ENCODE measurements at places on chromosomes 3 and 15. TPM values are rescaled to one million over a fixed set of nuclear protein-coding genes. Genes with fewer than 3 reads are reported as not detected.

Gene DZIP1L
- not detected for total RNA-seq

Gene REC114
- total RNA-seq: not detected

Gene ISG20
- 87.1 TPM for total RNA-seq

Gene SEMA3F
- total RNA-seq: not detected

Gene IQCF5
- total RNA-seq: not detected

Gene TMED3
- total RNA-seq: 25.0 TPM

Gene RBMS3
- 0.56 TPM for total RNA-seq

DNA sequence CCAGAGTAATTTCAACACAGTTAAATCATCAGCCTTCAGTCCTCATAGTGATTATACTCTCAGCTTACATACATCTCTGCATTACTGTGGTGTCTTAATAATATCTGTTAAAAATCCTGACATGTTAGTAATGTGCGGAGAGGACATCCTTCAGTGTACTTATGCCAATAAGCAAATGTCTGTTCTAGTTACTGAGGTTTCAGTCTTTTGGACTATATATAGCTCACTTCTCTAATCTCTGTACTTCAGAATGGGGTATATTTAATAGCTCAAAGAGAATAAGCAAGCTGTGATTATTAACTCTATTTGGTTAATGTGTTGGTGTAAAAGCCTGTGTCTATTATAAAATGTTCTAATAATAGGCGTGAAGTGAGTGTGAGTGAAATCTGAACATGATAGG, 28.9 kb upstream of the OSTN start:
- H3K27me3 ChIP-seq: no peaks in the 10 kb centered on the region
- DNase-seq: no peak
- H3K27ac ChIP-seq: no peak overlapping the region
- no peak overlapping the region for H3K4me3 ChIP-seq
- peaks cover 10% of the 10 kb centered on the region for H3K4me1 ChIP-seq
- H3K36me3 ChIP-seq: no peaks in the 10 kb centered on the region

DNA sequence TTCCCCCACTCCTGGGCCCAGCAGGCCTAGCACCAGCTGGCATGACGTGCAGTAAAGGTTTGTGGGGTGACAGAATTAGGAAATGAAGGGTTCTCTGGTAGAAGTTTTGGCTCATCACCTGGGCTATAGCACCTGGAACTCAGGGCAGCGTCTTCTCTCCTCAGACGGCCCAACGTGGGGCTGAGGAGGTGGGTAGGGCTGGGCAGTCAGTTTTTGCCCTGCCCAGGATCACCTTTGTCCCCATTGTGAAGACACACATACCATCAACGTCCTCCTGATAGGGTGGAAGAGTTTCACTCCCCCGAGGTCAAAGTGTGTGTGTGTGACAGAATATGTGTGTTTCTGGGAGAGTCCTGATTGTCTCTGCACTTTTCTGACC, 12.1 kb downstream of the KBTBD13 start:
- no peak for DNase-seq
- no peak overlapping the region for H3K4me3 ChIP-seq
- peaks cover 10% of the 10 kb centered on the region for H3K27me3 ChIP-seq

- H3K4me3 ChIP-seq: no peak overlapping the region
- H3K27ac ChIP-seq: no peak overlapping the region
- no peaks in the 10 kb centered on the region for H3K4me1 ChIP-seq
- peaks cover 8% of the 10 kb centered on the region for H3K27me3 ChIP-seq
- no peak for DNase-seq
- H3K36me3 ChIP-seq: no peaks in the 10 kb centered on the region
Measured at GRCh38 chr3:184409331-184409926, 29.6 kb downstream of the CHRD start.

DNA sequence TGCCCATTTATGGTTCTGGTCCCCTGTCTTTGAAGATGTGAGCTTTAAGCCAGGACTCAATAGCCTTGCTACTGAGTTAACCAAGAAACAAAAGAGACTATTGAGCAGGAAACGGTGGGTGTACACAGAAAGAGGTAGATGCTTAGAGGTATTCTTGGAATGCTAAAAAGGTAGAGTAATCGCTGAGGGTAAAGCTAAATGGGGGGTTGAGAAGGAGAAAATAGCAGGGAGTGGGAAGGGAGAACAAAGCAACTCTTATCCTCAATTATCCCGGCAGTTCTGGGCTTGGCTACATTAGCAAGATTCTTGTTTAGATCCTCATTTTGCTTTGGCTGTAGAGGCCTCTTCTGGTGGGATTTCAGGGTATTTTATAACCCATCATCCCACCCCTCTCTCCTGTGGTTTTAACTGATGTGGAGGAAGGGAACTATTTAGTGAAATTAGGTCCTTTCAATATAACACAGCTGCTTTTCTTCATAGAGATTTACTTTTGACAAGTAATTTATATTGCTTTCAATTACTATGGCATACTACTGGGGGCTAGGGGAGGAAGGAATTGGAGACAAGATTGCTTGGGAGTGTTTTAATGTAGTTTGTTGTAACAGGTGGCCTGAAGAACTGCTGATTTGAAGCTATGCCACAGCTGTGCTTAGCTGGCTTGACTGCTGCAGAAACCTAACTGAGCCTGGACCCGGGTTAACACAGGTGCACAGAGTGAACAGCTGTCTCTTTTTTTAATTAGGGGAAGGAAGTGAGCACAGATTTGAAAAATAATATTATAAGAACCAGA, 234.3 kb upstream of the CCDC54 start:
- no peak overlapping the region for H3K27ac ChIP-seq
- no peak overlapping the region for H3K4me3 ChIP-seq
- no peaks in the 10 kb centered on the region for H3K27me3 ChIP-seq

- H3K36me3 ChIP-seq: peaks cover 20% of the 10 kb centered on the region
- H3K27ac ChIP-seq: no peak overlapping the region
- no peak overlapping the region for H3K4me3 ChIP-seq
- H3K27me3 ChIP-seq: no peaks in the 10 kb centered on the region
- DNase-seq: no peak
Measured at GRCh38 chr15:78537266-78537905, 2.9 kb upstream of the PSMA4 start.

GRCh38 chr3:2880218-2880756, 229.9 kb downstream of the IL5RA start:
- no peaks in the 10 kb centered on the region for H3K36me3 ChIP-seq
- H3K4me3 ChIP-seq: no peak overlapping the region
- no peaks in the 10 kb centered on the region for H3K27me3 ChIP-seq
- no peaks in the 10 kb centered on the region for H3K4me1 ChIP-seq

GRCh38 chr3:132730891-132731580, 8.8 kb upstream of the NPHP3 start:
- no peak overlapping the region for H3K27ac ChIP-seq
- peaks cover 4% of the 10 kb centered on the region for H3K4me1 ChIP-seq
- no peak for DNase-seq
- no peak overlapping the region for H3K4me3 ChIP-seq
- H3K27me3 ChIP-seq: peaks cover 10% of the 10 kb centered on the region
- H3K36me3 ChIP-seq: no peaks in the 10 kb centered on the region

GRCh38 chr3:71369701-71370391, 213.7 kb downstream of the FOXP1 start:
- peaks cover 2% of the 10 kb centered on the region for H3K36me3 ChIP-seq
- DNase-seq: no peak
- H3K27ac ChIP-seq: no peak overlapping the region
- peaks cover 67% of the 10 kb centered on the region for H3K4me1 ChIP-seq
- no peak overlapping the region for H3K4me3 ChIP-seq

DNA sequence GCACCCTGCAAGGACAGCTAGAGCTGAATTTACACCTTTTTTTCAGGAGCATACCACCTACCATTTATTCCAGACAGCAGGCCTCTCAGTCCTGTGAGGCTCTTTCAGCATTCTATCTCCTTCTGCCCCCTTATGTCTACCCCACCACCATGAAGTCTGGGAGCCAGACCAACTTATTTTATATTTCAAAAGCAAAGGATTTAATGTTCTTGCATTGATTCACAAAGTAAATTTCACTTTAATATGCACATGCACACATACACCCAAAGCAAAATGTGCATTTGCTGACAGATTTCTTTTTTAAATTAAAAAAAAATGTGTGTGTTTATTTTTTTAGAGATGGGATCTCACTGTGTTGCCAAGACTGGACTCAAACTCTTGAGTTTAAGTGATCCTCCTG, 264.2 kb upstream of the LRRC3B start:
- no peak overlapping the region for H3K27ac ChIP-seq
- H3K27me3 ChIP-seq: no peaks in the 10 kb centered on the region
- DNase-seq: no peak
- no peaks in the 10 kb centered on the region for H3K36me3 ChIP-seq
- no peaks in the 10 kb centered on the region for H3K4me1 ChIP-seq

- H3K4me1 ChIP-seq: no peaks in the 10 kb centered on the region
- H3K27ac ChIP-seq: no peak overlapping the region
- no peak for DNase-seq
- no peaks in the 10 kb centered on the region for H3K36me3 ChIP-seq
Measured at GRCh38 chr3:116905334-116905733, 195.8 kb downstream of the TUSC7 start.

DNA sequence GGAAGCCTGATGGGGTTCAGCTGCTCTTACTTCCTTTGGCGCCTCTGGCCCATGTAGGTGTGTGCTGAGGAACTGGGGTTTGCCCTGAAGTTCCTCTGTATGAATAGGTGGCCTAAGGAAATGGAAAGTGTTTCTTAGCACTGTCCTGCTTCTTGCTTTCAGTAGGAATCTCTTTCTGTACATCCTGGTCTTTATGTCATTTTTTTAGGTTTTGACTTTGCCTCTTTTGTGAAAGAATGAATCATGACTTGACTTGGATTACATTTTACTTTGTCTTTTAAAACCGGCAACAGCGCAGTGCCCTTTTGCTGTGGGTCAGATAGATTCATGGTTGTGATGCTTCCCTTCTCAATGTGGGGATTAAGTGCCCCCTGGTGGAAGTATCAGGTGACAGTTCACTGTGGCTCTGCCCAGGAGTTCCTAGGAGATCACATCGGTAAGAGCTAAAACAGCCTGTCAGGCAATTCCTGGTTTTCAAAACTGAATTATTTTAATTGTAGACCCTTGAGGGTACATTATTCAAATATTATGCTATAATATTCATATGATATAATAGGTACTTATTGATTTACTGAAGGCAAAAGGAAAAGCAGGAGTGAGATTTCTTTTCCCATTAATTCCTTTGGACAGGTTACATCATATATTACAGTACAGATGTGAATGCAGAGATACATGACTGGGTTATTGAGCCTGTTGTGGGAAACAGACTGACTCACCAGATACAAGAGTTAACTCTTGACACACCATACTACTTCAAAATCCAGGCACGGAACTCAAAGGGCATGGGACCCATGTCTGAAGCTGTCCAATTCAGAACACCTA, 95.4 kb downstream of the HCN4 start:
- H3K36me3 ChIP-seq: no peaks in the 10 kb centered on the region
- DNase-seq: no peak

GRCh38 chr3:128323206-128324081, 143.2 kb downstream of the DNAJB8 start:
- H3K4me1 ChIP-seq: no peaks in the 10 kb centered on the region
- H3K27ac ChIP-seq: no peak overlapping the region
- no peak overlapping the region for H3K4me3 ChIP-seq
- DNase-seq: no peak

DNA sequence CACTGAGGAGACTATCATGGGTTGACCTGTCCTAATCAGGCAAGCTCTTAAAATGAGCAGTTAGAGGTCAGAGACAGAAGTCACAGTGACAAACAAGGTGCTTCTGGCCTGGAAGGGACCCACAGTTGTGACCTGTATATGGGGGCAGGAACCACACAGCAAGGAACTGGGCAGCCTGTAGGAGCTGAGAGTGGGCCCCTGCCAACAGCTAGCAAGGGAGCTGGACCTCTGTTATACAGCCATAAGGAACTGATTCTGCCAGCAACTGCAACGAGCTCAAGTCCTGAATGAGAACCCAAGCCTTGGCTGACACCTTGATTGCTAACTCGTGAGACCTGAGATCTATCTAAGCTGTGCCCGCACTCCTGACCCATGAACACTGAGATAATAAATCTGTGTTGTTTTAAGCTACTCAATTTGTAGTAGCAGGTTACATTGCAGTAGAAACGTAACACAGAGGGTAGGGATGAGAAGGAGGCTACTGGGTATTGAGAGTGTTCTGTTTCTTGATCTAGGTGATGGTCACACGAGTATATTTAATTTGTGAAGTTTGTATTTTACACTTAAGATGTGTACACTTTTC, 44.5 kb upstream of the MAGI1 start:
- DNase-seq: no peak
- no peaks in the 10 kb centered on the region for H3K4me1 ChIP-seq
- no peak overlapping the region for H3K4me3 ChIP-seq
- H3K36me3 ChIP-seq: no peaks in the 10 kb centered on the region
- H3K27me3 ChIP-seq: no peaks in the 10 kb centered on the region
- H3K27ac ChIP-seq: no peak overlapping the region

DNA sequence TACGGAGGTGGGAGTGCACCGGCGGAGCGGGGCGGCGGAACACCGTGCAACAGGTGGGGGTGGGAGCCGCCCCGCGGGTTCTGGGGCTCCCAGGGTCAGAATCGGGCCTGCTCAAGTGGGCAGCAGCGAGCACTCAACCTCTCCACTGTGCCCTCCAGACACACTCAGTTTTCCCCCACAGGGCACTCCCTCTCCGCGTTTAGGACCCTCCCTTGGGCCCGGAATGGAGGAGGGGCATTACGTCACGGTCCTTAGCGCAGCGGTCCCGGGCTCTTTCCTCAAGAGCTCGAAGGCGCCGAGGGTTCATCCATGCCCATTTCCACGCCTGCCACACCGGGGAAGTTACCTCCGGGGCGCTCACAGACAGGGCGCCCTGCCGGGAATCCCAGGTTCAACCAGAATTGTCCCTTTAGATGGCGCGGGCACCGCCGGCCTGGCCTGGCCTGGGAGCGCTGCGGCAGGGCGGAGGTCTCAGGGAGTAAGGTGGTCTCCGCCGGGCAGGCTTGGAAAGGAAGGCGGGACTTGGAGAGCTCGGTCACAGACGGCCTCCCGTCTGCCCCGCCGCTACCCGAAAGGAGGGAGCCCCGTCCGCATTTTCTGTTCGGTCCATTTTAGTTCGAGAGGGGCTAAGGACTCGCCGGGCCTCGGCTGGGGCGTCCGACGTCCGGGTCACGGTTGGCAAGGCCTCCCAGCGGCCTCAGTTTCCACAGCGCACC, 5.1 kb downstream of the RNU6-1 start:
- H3K27ac ChIP-seq: no peak overlapping the region
- H3K27me3 ChIP-seq: peaks cover 50% of the 10 kb centered on the region
- peak overlapping the region; percentile 79 for H3K4me3 ChIP-seq
- peaks cover 2% of the 10 kb centered on the region for H3K36me3 ChIP-seq
- peaks cover 52% of the 10 kb centered on the region for H3K4me1 ChIP-seq

GRCh38 chr3:171181907-171182690, 155.6 kb upstream of the SLC2A2 start:
- no peak overlapping the region for H3K4me3 ChIP-seq
- H3K27ac ChIP-seq: no peak overlapping the region
- no peaks in the 10 kb centered on the region for H3K36me3 ChIP-seq
